Tibial nerve (tissue), 4 donors: ENCODE measurements at places on chromosomes 2 and 18. TPM values are rescaled to one million over a fixed set of nuclear protein-coding genes. Genes with fewer than 3 reads are reported as not detected.

DNPEP gene
- total RNA-seq: 35.2 TPM

DNA sequence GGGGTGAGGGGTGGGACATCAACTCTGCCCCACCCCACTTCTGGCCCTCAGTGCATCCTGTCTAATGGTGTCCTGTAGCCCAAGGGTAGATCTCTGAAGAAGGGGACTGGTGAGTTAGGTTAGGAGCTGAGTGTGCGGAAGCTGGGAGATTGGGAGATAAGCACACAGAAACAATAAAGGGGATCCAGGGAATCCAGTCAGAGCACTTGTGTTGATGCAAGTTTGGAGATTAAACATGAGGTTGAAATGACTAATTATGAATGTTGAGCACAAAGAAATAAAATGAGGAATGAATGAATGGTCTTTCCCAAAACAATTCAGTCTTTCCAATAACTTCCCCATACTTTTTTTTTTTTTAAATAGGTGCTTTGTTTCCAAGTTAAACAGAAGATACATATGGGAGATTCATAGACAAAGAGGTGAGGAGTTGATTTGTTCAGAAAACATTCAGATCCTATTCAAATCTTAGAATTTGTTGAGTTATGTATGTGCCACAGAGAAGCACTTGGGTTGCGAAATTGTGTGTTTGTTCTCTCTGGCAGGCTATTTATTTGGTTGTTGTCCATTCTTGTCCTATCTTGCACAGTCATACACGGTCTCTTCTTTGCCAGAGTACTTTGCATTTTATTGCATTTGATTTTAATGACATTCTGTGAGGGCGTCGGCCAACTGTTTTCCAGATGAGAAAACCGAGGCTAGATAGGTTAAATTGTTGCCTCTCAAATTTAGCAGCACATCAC lies 31.6 kb upstream of the NABP1 start:
- no peaks in the 10 kb centered on the region for H3K4me1 ChIP-seq
- no peak overlapping the region for H3K27ac ChIP-seq

DNA sequence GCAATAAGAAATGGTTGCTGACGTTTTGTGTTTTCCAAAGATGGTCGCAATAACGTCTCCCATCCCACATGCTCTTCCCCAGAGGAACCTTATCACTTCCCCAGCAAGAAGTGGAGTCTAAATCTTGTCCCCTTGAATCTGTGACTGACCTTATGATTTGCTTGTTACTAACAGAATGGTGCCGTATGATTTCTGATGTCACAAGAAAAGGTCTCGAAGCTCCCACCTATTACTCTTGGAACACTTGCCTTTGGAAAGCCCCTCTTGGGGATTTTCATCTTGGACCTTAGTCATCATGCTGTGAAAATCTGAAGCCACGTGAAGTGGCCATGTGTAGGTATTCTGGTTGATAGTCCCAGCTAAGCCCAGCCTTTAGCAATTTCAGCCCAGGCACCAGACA lies 86.2 kb upstream of the GLS start:
- H3K4me3 ChIP-seq: no peak overlapping the region
- H3K27ac ChIP-seq: no peak overlapping the region
- no peaks in the 10 kb centered on the region for H3K36me3 ChIP-seq
- H3K4me1 ChIP-seq: peaks cover 22% of the 10 kb centered on the region
- DNase-seq: no peak
- no peaks in the 10 kb centered on the region for H3K27me3 ChIP-seq

DNA sequence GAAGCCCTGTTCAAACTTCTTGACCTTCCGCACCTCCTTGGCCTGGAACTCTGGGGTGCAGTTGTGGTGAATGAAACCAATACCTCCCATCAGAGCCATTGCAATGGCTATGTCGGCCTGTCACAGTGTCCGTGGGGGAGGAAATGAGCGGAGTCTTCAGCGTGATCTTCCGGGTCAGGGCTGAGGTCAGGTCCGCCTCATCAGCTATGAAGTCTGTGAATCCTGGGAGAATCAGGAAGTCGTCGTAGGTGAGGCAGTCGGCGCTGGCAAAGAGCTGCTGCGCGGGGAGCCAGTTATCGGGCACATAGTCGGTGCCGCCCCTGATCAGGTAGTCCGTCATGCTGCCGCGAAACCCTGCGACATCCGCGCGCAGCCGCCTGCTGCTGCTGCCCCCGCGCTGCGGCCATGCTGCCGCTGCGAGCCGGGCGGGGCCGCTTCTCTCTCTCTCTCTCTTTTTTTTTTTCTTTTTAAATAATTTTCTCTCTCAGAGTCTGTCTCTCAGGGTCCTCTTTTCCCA lies 154.1 kb upstream of the ZSWIM2 start:
- H3K27me3 ChIP-seq: no peaks in the 10 kb centered on the region
- no peaks in the 10 kb centered on the region for H3K36me3 ChIP-seq
- no peak overlapping the region for H3K4me3 ChIP-seq
- H3K27ac ChIP-seq: no peak overlapping the region
- DNase-seq: no peak
- no peaks in the 10 kb centered on the region for H3K4me1 ChIP-seq

- H3K27me3 ChIP-seq: no peaks in the 10 kb centered on the region
- peaks cover 74% of the 10 kb centered on the region for H3K4me1 ChIP-seq
- no peaks in the 10 kb centered on the region for H3K36me3 ChIP-seq
- H3K27ac ChIP-seq: no peak overlapping the region
These were observed 8.2 kb downstream of the WDFY1 start for GRCh38 chr2:223936862-223937326.

GRCh38 chr2:1418566-1418965 lies 5.3 kb downstream of the TPO start:
- no peaks in the 10 kb centered on the region for H3K36me3 ChIP-seq
- H3K4me3 ChIP-seq: no peak overlapping the region
- H3K27ac ChIP-seq: no peak overlapping the region
- H3K27me3 ChIP-seq: no peaks in the 10 kb centered on the region
- H3K4me1 ChIP-seq: no peaks in the 10 kb centered on the region
- no peak for DNase-seq

- H3K27me3 ChIP-seq: no peaks in the 10 kb centered on the region
- no peaks in the 10 kb centered on the region for H3K4me1 ChIP-seq
- no peaks in the 10 kb centered on the region for H3K36me3 ChIP-seq
- DNase-seq: no peak
- H3K4me3 ChIP-seq: no peak overlapping the region
- H3K27ac ChIP-seq: no peak overlapping the region
These were observed 11.5 kb downstream of the GPR55 start for GRCh38 chr2:230913406-230914143.

BOLL gene
- total RNA-seq: not detected

DNA sequence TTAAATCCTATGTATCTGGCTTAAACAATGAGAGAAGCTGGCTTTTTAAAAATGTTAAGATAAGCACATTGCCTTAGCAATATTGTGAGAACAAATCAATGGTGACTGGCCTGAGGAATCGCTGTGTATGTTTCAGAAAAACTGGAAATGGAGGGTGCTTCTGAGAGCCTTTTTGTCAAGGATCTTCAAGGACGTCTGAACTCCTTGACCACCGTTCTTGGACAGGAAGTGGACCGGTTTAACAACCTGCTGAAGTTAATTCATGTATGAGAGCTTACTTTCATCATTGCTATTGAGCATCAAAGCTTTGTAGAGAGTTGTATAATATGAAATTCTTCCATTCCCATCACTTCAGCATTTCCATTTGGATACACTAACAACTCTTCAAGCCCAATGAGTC lies 72.6 kb downstream of the TRABD2A start:
- H3K4me3 ChIP-seq: no peak overlapping the region
- no peak for DNase-seq
- H3K27ac ChIP-seq: no peak overlapping the region
- no peaks in the 10 kb centered on the region for H3K36me3 ChIP-seq

GRCh38 chr2:224449212-224450147 lies 47.6 kb upstream of the FAM124B start:
- no peaks in the 10 kb centered on the region for H3K36me3 ChIP-seq
- no peak overlapping the region for H3K27ac ChIP-seq
- H3K4me3 ChIP-seq: no peak overlapping the region
- no peak for DNase-seq

EIF5B gene
- total RNA-seq: 28.8 TPM

GRCh38 chr18:26307161-26307773 lies 81.0 kb downstream of the TAF4B start:
- H3K27me3 ChIP-seq: no peaks in the 10 kb centered on the region
- no peak overlapping the region for H3K4me3 ChIP-seq
- no peaks in the 10 kb centered on the region for H3K4me1 ChIP-seq
- H3K27ac ChIP-seq: no peak overlapping the region

DNA sequence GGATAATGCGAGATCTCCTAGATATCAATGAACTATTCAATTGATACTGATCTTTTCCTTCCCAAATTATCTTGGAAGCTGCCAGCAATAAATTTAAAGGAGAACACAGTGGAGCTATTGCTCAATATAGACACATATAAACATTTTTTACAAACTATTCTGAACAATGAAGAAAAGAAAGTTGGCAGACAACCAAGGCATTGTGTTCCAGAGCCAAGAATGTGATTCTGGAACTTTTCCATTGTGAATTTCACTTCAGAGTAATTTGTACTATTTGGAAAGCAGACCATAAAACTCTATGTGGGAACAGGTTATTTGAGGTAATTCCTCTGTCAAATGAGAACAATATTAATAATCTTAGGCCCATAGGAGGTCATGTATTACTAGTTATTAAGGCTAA lies 588.2 kb downstream of the IRS1 start:
- DNase-seq: no peak
- H3K4me1 ChIP-seq: no peaks in the 10 kb centered on the region
- no peak overlapping the region for H3K4me3 ChIP-seq
- H3K27me3 ChIP-seq: no peaks in the 10 kb centered on the region
- no peak overlapping the region for H3K27ac ChIP-seq

- H3K27me3 ChIP-seq: no peaks in the 10 kb centered on the region
- no peaks in the 10 kb centered on the region for H3K4me1 ChIP-seq
- H3K36me3 ChIP-seq: no peaks in the 10 kb centered on the region
- H3K4me3 ChIP-seq: no peak overlapping the region
These were observed 209.4 kb upstream of the RBBP8 start for GRCh38 chr18:22723773-22724172.

DNA sequence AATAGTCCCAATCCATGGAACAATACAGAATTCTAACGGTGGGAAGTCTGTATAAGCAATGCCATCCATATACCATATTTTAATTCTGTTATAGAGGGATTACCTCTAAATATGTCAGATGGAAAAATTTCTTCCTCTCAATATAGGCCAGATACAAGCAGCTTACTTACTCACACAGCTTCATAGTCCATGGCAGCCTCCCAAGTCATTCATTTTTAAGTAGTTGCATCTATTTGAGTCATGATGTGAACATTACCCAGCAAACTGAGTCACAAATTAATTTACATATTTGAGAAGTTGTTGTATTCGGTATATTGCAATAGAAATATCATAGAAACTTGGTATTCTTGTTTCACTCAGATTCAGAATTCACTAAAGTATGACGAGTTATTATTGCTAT lies 20.3 kb downstream of the TBR1 start:
- H3K27me3 ChIP-seq: no peaks in the 10 kb centered on the region
- no peak overlapping the region for H3K4me3 ChIP-seq
- DNase-seq: no peak
- no peak overlapping the region for H3K27ac ChIP-seq
- H3K36me3 ChIP-seq: no peaks in the 10 kb centered on the region
- no peaks in the 10 kb centered on the region for H3K4me1 ChIP-seq

CFAP53 gene
- total RNA-seq: 1.7 TPM

- DNase-seq: no peak
- no peaks in the 10 kb centered on the region for H3K27me3 ChIP-seq
- H3K27ac ChIP-seq: no peak overlapping the region
These were observed 18.7 kb upstream of the ODC1 start for GRCh38 chr2:10466801-10467200.

DNA sequence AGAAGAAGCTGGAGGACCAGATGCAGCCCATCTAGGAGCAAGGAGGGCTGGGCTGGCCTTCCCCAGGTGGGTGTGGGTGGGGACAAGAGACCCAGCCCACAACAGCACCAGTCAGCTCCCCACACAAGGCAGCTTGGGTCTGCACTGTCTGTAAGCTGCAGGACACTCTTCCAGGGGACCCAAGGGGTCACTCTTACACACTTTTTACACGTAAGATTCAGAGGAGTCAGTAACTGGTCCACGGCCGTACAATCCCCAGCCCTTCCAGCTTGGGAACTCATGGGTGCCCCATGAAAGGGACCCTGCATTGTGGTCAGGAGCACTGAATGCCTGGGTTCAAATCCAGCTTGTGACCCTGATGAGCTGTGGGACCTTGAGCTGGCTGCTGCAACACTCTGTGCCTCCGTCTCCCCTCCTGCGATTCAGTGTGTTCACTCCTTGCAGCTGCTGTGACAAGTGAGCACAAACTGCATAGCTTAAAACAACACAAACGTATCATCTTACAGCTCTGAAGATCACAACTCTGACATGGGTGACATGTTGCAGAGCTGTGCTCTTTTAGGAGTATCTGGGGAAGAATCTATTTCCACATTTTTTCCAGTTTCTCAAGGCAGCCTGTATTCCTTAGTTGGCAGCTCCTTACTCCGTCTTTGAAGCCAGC lies 11.1 kb upstream of the SLC66A3 start:
- H3K4me3 ChIP-seq: no peak overlapping the region
- no peak for DNase-seq
- H3K27me3 ChIP-seq: peaks cover 10% of the 10 kb centered on the region
- H3K36me3 ChIP-seq: no peaks in the 10 kb centered on the region

DNA sequence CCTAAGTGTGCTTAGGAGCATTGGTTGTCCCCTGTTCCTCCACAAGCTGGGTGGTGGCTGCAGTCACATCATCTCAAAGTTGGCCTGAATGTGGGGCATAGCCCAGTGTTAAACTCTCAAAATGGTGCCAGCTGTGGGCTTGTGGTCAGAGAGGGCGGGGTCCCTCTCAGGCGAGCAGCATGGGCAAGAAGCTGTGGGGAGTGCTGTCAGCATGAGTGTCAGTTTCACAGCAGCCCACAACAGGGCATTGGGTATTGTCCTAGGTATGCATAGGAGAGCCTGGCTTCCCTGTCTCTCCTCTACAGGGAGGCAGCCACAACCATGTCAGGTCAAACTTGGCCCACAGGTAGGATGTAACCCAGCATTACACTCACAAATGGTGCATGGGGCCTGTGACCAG lies 285.6 kb upstream of the THSD7B start:
- H3K36me3 ChIP-seq: no peaks in the 10 kb centered on the region
- no peaks in the 10 kb centered on the region for H3K4me1 ChIP-seq
- no peak overlapping the region for H3K4me3 ChIP-seq

DNA sequence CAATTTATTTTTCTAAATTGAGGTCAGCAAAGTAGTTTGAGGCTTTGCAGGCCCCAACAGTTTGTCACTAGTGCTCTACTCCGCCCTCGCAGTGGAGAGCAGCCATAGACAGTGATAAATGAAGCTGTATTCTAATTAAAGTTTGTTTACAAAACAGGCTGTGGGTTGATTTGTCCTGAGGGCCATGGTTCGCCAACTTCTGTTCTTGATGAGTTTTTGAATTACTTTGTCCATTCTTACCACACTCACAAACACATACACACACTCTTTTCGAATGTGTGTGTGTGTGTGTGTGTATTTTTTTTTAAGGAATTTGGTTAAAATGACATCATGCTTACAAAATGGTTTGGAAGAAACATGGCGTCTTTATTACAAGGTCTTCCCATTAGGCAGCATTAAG lies 68.6 kb downstream of the MTCL1 start:
- no peak overlapping the region for H3K4me3 ChIP-seq
- H3K36me3 ChIP-seq: no peaks in the 10 kb centered on the region
- H3K27me3 ChIP-seq: no peaks in the 10 kb centered on the region

ERICH2 gene
- not detected for total RNA-seq
